ENCODE measurements at places on chromosomes 6 and 20.

GRCh38 chr6:149855040-149855654 is 9.0 kb downstream of the LRP11 start:
- no peak for DNase-seq

- DNase-seq = no peak
These were observed 48.4 kb downstream of the CLVS2 start for GRCh38 chr6:123044341-123044860.

- no peak for DNase-seq
These were observed 45.4 kb downstream of the TULP4 start for GRCh38 chr6:158357570-158358216.

DNA sequence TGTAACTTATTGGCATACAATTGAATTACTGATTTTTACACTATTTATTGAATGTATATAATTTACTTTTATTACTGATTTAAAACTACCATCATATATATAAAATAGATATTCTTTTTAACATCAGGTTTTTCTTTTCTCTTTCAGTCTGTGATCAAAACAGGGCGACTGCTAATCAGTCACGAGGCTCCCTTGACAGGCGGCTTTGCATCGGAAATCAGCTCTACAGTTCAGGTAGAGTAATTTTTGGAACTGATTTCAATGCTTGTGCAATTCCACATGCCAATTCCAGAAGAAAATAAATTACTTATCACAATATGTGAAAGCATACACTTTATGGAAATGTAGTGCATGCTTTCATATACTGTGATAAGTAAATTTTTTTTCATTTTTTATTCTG is 166.5 kb downstream of the BCKDHB start:
- DNase-seq = no peak

DNA sequence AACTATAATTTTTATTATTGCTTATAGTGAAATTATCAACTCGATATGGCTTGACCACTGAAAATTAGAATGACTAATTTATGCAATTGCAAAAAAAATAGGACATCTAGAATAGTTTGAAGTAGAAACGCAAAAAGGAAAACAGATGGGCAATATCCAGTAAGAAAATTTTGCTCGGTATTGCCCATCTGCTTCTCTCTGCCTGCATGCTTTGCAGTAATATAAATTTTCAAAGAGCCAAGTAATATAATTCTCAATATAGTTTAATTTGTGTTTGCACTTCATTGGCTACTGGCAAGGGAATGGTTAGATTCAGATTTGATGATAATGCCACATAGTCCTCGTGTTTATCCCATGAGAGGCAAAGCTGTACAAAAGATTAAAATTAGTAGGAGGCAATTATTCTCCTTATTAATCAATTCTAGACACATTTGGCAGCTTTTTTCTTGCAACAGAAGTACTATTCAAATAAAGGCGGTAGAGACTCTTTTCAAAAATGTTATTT is 27.3 kb upstream of the LAMA2 start:
- no peak for DNase-seq

- no peak for DNase-seq
These were observed 617.0 kb upstream of the ARID1B start for GRCh38 chr6:156160007-156160794.

DNA sequence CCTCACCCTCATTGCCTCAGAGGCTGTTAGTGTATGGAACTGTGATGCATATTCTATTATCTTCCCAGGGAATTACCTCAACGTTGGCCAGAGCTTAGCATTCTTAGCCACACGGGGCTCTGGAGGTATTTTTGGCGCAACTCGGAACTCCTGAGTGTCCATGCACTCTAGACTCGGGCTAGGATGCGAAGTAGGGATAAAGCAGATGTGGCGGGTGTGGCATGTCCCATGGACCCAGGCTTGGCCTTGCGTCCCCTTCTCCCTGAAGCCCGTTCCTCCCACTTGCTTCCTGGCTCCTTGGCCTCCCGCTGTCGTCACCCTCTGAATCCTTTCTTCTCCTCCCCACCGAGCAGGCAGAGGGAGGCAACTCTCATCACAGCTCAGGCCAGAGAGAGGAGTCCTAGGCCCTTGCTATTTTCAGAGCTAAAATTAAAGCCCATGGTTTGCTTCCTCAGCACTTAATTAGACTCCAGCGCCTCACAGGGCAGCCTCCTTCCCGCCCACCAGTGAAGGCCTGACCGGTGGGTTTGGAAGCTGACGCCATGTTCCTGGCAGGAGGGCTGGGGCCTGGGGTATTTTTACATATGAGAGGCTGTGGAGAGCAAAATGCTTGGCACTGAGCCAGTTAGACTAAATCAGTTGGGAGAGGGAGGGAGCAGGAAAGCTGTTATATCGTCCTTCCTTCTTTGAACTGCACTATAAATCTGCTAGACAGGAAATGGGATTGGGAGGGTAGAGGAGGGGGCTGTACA is 138.7 kb downstream of the FOXO3 start:
- DNase-seq = no peak

DNA sequence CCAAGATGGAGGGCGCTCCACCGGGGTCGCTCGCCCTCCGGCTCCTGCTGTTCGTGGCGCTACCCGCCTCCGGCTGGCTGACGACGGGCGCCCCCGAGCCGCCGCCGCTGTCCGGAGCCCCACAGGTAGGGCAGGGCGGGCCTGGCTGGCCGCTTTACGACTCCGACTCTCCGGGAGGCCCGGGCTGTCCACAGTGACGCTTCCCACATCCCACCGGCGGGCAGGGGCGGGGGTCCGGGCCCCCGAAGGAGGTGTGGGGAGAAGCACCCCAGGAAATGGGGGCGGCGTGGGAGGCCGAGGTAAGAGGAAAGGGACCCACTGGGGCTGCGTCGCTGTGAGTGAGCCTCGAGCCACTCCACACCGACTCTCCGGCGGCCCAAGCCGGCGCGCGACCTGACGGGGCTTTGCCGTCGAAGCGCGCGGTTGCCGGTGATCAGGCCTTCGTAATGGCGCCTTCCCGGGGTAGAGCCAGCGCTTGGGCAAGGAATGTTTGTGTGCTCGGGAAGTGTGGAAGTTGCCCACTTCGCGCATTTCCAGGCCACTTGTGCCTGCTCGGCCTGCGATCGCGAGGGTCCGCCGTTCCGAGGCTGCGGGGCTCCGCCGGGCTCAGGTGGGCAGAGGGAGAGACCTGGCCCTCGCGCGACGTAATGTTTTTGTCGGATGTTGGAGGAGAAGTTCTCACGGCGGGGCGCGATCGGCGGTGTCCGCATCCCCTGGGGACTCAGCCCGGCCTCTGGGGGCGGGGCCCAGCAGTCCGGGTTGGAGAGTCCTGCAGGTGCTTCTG is 427 bp downstream of the GINM1 start:
- peak; percentile 24 for DNase-seq

- DNase-seq = no peak
These were observed 52.8 kb downstream of the TPD52L1 start for GRCh38 chr6:125206389-125206788.

DNA sequence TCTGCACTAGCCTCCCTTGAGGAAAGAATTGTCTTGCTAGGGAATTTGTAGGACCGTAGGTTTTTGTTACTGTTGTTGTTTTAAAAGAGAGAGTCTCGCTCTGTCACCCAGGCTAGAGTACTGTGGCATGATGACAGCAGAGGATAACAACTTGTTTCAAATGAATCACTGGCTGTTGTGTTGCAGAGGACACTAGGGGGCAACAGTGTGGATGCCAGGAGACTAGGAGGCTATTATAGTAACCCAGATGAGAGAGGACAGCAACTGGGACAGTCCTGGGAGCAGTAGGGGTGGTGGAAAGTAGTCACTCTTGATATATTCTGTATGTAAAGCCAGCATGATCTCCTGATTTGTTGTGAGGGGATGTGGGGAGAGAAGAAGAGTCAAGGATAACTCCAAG is 41.8 kb upstream of the LAMA4 start:
- DNase-seq = no peak

Measured in activated CD4-positive, CD25-positive, alpha-beta regulatory T cell (primary cell).